ENCODE measurements at places on chromosomes 3 and 15. TPM values are rescaled to one million over a fixed set of nuclear protein-coding genes. Genes with fewer than 3 reads are reported as not detected.

- no peak for DNase-seq
Observed at GRCh38 chr3:169739067-169739466, 25.8 kb downstream of the TERC start.

- DNase-seq = no peak
Observed at GRCh38 chr15:74043425-74044266, 38.7 kb downstream of the GOLGA6A start.

DNA sequence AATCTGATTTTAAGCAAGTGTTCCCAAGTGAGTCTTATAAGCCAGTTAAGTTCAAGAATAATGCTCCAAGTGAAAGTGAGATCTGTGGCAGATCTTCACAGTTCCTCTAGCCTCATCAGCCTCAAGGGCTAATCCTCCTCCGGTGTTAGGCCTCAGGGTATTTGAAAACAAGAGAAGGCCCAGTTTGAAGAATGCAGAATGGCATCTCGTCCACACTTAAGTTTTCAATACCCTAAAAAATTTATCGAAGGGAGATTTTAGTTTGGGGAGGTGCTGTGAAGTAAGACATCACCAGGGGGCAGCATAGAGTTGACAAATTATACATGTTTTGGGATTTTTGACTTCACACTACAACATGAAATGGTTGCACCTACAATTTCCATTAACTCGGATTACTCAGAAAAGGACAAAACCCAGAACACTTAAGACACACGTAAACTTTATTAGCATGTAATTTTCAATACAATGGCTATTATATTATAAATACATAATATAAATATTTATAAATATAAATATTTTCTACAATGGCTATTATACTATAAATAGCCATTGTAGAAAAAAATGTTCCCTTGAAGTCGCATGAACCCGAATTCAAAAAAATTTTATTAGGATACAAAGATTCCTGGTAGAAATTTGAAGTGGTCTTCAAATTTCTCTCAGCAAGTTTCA lies 2.3 kb upstream of the TMEM266 start:
- peak; percentile 25 for DNase-seq

- no peak for DNase-seq
Observed at GRCh38 chr15:55574096-55574495, 14.0 kb downstream of the PYGO1 start.

DNA sequence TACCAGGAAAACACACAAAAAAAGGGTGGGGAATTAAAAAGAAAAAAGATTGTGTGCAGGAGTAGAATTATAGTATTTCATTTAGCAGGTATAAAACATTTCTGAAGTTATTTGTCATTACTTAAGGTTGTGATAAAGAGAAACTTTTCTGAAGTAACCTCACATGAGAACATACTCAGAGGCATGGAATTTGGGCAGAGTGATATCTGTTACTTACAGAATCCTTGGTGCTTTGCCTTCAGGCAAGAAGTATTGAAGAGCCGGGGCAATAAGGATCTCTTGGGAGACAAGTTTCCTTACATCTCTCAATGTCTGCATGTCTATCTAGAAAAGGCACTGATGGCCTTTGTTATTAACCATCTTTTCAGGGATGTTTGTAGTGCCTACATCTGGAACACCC lies 179.7 kb upstream of the ROBO1 start:
- DNase-seq = no peak

DNA sequence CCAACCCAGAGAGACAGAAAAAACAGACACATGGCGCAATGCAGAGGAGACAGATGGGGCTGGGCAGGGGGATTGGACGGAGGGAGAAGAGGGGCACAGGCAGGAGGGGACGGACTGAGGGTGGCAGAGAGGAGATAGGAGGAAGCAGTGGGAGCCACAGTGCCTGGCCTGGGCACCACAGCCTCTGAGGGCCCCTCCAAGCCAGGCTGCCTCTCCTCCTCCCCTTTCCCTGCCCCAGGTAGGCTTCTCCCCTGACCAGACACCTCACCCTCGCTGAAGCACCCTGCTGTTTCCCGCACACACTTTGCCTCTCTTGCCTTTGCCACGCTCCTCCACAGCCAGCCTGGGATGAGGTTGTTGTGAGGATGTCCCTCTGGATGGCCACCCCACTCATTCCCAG lies 84.0 kb upstream of the PRR20G start:
- DNase-seq = no peak

DNA sequence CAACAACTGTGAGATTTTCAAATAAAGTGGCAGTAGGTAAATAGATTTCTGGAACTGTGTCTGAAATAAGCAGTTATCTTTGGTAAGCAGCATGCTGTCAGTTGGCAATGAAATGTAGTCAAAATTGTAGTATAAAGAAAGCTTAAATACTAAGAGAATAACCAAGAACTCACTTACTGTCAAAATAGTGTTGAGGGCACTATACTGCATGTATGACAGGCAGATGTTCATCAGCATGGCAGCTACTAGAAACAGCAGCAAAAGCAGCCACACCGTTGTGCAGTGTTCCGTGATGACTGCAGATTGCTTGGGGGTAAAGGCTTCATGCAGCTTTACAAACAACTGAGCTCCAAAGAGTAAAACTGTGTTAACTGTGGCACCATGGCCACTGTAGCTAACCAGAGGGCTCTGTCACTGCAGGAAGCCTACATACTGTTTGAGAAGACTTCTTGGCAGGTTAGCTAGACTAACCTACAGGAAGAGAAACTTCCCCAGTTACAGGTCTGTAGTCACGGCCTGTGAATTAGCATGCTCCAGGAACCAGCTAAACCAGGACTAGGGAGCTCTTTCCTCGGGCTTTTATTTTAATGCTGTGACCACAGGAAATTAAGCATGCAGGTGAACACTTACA lies 459.7 kb downstream of the TBL1XR1 start:
- no peak for DNase-seq

- DNase-seq = no peak
Observed at GRCh38 chr3:35659768-35660167, 20.4 kb downstream of the ARPP21 start.

- no peak for DNase-seq
Observed at GRCh38 chr15:98025237-98025636, 64.7 kb downstream of the ARRDC4 start.

- DNase-seq = no peak
Observed at GRCh38 chr15:70033529-70034140, 64.1 kb downstream of the TLE3 start.

- no peak for DNase-seq
Observed at GRCh38 chr15:100937171-100937570, 18.0 kb downstream of the LRRK1 start.

DNA sequence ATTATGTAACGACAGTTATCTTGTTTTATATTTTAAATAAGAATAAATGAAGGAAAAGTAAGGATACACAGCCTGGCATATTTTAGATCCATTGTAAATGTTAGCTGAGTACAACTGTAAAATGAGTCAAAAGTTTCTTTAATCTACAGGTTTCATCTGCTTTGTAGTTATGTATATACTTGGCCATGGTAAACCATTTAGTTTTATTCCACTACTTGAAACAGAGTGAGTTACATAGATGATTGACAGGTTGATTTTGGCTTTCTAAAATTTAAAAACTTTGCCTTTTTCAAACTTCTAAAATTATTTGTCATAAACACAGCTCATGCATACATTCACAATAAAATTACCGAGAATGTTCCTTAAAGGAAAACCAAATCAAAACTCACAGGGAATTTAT lies 371.2 kb downstream of the ROBO1 start:
- no peak for DNase-seq

- no peak for DNase-seq
Observed at GRCh38 chr3:168417016-168417415, 321.3 kb upstream of the GOLIM4 start.

DNA sequence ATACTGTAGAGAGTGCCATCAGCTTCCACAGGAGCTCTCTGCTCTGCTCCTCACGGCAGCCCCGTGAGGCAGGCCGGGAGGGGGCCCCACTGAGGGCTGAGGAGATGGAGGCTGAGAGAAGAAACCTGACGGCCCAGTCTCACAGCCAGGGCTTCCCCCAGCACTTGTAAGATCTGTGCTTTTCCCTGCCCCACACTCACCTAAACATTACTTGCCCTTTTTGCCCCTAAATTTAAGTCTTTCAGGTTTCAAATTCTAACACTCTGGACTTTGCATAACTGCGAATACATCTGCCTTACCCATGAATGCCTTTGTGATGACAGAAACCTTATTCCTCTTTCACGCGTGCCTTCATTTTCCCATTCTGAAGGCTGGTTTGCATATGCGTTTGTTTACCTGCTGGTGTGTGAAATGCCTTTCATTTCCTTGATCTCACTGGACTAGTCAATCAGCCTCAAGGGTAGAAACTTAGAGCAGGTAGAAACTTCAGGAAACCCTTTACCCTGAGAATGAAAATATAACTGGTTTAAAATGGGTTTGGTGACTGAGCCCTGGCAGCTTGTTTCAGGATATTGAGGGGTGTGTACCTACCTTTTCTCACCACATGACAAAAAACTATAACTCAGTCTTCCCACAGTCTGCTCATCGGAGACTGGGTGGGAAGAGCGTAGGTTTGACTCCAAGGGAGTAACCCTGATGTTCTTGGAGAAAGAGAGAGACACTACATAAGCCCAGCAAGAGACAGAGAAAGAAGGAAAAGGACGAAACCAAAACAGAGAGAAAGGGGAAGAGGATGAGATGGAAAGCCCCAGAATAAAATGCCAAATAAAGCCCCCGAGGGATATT lies 20.1 kb downstream of the SLC12A8 start:
- DNase-seq = no peak

OIP5 gene
- polyA plus RNA-seq = 0.24 TPM

ROPN1 gene
- not detected for polyA plus RNA-seq

DPPA2 gene
- polyA plus RNA-seq = not detected

GHSR gene
- not detected for polyA plus RNA-seq

RASL12 gene
- polyA plus RNA-seq = not detected

ZPLD1 gene
- polyA plus RNA-seq = not detected

DTX3L gene
- polyA plus RNA-seq = 20.2 TPM

C3orf62 gene
- polyA plus RNA-seq = 0.75 TPM
